ENCODE measurements at places on chromosomes 1 and 21. TPM values are rescaled to one million over a fixed set of nuclear protein-coding genes. Genes with fewer than 3 reads are reported as not detected.
A peak's percentile ranks its signal among the peaks of the same experiment; 100 is the strongest.

GRCh38 chr21:36909423-36909822, 57.0 kb downstream of the HLCS start:
- H3K27ac ChIP-seq, result no peak overlapping the region
- DNase-seq, result no peak
- H3K27me3 ChIP-seq, result no peaks in the 10 kb centered on the region
- H3K36me3 ChIP-seq, result no peaks in the 10 kb centered on the region

GRCh38 chr1:25045480-25046193, 115.6 kb upstream of the RUNX3 start:
- H3K27ac ChIP-seq, result no peak overlapping the region
- H3K36me3 ChIP-seq, result no peaks in the 10 kb centered on the region
- DNase-seq, result no peak
- no peak overlapping the region for H3K4me3 ChIP-seq

DNA sequence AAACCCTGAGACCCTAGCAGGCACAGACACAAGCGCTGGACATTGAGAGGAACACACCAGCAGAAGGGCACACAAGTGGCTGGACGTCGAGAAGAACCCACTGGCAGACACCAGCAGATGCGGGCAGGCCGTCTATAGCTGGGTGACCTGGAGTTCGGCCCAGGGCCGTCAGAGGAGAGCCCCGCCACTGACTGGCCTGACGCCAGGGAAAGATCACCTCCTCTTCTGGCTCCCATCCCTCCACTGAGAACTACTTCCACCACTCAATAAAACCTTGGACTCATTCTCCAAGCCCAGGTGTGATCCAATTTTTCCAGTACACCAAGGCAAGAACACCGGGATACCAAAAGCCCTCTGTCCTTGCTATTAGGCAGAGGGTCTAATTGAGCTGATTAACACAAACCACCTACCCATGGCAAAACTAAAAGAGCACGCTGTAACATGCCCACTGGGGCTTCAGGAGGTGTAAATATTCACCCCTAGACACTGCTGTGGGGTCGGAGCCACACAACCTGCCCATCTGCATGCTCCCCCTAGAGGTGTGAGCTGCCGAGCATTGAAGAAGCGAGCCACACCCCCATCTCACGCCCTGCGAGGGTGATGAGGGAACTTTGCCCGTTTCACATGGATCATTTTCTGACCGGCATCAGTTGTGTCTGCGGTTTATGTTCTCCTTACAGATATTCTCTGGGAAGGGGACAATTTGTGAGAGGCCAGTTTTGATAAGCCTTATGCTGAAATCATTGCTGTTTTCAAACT, 104.8 kb downstream of the HLX start:
- no peaks in the 10 kb centered on the region for H3K36me3 ChIP-seq
- H3K4me3 ChIP-seq, result no peak overlapping the region
- H3K27ac ChIP-seq, result no peak overlapping the region
- peak; percentile 10 for DNase-seq
- H3K27me3 ChIP-seq, result no peaks in the 10 kb centered on the region
- H3K4me1 ChIP-seq, result no peaks in the 10 kb centered on the region

DNA sequence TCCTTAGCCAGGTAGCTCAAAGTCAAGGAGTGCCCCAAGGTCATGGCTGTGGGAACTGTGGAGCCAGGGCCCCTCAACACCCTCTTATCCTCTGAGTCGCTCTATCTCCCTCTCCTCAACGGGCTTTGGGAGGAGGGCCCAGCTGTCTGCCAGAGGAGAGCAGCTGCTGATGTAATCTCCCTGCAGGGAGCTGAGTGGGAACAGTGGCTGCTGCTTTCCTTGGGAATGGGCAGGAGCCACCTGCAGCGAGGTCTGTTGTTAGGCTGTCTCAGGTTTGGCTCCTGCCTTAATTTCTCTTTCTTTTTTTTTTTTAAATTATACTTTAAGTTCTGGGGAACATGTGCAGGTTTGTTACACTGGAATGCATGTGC, 58.8 kb upstream of the MAP1LC3C start:
- H3K4me1 ChIP-seq, result no peaks in the 10 kb centered on the region
- H3K4me3 ChIP-seq, result no peak overlapping the region
- H3K27me3 ChIP-seq, result no peaks in the 10 kb centered on the region
- no peaks in the 10 kb centered on the region for H3K36me3 ChIP-seq
- H3K27ac ChIP-seq, result no peak overlapping the region

DNA sequence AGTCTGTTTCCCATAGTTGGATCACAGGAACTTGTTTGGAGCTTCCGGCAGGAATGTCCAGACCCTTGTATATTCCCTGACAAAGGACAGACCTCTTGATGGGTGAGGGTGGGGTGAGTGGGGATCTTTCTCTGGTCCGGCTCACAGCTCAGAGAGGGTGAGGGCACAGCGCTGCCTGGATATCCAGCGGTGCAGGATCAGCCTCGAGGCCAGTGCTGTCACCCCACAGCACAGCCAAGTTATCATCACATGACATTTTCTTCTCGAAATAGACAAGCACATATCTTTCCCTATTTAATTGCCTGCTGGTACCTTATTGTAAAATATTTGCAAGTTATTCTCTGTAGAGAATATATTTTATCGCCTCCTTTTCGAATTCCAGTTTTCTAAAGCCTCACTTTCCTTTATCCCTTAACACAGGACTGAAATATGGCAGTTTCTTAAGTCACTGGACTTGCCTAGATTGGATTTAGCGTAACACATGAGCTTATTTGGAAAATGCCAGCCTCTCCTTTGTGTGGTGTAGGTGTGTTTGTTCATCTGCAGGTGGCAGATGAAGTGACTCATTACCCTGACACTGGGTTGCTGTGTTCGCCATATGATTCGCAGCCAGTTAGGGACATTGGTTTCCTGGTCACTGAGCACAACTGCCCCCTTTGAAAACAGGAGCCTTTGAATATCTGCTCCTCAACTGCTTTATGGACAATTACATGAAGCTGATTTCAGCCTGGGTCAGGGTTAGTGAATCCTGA, 21.4 kb downstream of the CLIC6 start:
- H3K4me3 ChIP-seq, result no peak overlapping the region
- no peak overlapping the region for H3K27ac ChIP-seq
- DNase-seq, result no peak
- H3K27me3 ChIP-seq, result peaks cover 22% of the 10 kb centered on the region
- H3K36me3 ChIP-seq, result no peaks in the 10 kb centered on the region
- no peaks in the 10 kb centered on the region for H3K4me1 ChIP-seq

Gene TTF2
- total RNA-seq, result 12.1 TPM

Gene PLPPR4
- total RNA-seq, result 6.5 TPM

Gene CLCA4
- total RNA-seq, result not detected

Measured in muscle of leg (tissue), 16 donors.